ENCODE measurements at places on chromosomes 7 and 10.

- H3K4me3 ChIP-seq, result no peak overlapping the region
- H3K4me1 ChIP-seq, result no peaks in the 10 kb centered on the region
- no peaks in the 10 kb centered on the region for H3K36me3 ChIP-seq
- no peak overlapping the region for H3K27ac ChIP-seq
Measured at GRCh38 chr7:156545979-156546378, 94.6 kb upstream of the RNF32 start.

DNA sequence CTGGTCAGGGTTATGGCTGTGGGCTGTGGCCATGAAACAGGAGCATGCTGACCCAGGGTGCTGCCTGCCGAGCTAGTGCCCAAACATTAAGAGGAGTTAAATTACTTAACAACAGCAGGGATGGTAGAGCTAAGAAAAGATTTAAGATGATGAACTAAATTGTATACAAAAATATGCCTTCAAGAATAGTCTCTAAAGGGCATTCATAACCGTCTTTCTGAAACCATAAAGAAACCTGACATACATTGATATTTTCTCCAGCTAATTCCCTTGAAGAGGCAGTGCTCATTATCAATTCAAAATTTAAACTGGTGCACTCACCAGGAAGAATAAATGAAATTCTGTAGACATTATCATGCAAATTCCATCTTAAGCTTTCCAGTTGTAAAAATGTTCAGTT lies 265.8 kb upstream of the TAC1 start:
- H3K27ac ChIP-seq, result no peak overlapping the region
- no peak for DNase-seq
- no peak overlapping the region for H3K4me3 ChIP-seq
- H3K4me1 ChIP-seq, result no peaks in the 10 kb centered on the region
- no peaks in the 10 kb centered on the region for H3K27me3 ChIP-seq

GRCh38 chr7:26005683-26006410 lies 146.2 kb upstream of the NFE2L3 start:
- peaks cover 5% of the 10 kb centered on the region for H3K27me3 ChIP-seq
- H3K27ac ChIP-seq, result no peak overlapping the region
- H3K4me1 ChIP-seq, result no peaks in the 10 kb centered on the region
- H3K4me3 ChIP-seq, result no peak overlapping the region
- DNase-seq, result no peak

- peak; percentile 24 for DNase-seq
- no peak overlapping the region for H3K27ac ChIP-seq
- H3K27me3 ChIP-seq, result no peaks in the 10 kb centered on the region
- H3K4me3 ChIP-seq, result no peak overlapping the region
Measured at GRCh38 chr10:113300617-113301016, 252.2 kb upstream of the HABP2 start.

GRCh38 chr10:100728928-100729861 lies 16.2 kb upstream of the PAX2 start:
- H3K36me3 ChIP-seq, result no peaks in the 10 kb centered on the region
- H3K4me3 ChIP-seq, result no peak overlapping the region
- no peak for DNase-seq
- H3K27ac ChIP-seq, result no peak overlapping the region
- H3K27me3 ChIP-seq, result peaks cover 64% of the 10 kb centered on the region
- peaks cover 27% of the 10 kb centered on the region for H3K4me1 ChIP-seq

DNA sequence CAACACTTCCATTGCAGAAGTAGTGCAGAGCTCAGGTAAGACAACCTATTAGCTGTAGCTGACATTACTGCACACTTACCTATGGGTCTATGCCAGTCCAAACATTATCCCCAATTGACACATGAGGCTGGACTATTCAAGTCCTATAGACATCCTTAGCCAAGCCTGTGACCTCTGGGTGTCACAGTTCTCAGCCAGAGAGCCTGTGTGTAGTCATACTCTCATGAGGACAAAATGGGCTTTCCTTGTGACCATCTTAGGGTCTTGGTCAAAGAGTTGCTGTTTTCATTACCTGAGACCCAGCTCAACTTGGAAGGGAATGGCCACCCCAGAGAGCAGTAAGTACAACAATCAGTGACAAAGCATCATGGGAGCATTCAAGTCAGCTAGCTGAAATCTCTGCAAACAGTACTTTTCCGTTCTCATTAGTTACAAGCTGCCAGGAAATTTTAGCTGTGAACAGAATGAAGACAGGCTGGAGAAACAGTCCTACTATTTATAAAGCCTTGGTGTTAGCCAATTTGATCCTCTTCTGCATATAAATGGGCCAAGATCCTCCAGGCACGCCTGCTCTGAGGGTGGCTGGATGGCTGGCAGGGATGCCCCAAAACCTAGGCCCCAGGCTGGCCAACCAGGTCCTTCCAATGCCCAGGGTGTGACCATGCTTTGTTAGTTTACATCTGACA lies 44.3 kb downstream of the NUDCD3 start:
- H3K4me3 ChIP-seq, result no peak overlapping the region
- H3K36me3 ChIP-seq, result peaks cover 48% of the 10 kb centered on the region
- no peak for DNase-seq
- H3K27ac ChIP-seq, result no peak overlapping the region

DNA sequence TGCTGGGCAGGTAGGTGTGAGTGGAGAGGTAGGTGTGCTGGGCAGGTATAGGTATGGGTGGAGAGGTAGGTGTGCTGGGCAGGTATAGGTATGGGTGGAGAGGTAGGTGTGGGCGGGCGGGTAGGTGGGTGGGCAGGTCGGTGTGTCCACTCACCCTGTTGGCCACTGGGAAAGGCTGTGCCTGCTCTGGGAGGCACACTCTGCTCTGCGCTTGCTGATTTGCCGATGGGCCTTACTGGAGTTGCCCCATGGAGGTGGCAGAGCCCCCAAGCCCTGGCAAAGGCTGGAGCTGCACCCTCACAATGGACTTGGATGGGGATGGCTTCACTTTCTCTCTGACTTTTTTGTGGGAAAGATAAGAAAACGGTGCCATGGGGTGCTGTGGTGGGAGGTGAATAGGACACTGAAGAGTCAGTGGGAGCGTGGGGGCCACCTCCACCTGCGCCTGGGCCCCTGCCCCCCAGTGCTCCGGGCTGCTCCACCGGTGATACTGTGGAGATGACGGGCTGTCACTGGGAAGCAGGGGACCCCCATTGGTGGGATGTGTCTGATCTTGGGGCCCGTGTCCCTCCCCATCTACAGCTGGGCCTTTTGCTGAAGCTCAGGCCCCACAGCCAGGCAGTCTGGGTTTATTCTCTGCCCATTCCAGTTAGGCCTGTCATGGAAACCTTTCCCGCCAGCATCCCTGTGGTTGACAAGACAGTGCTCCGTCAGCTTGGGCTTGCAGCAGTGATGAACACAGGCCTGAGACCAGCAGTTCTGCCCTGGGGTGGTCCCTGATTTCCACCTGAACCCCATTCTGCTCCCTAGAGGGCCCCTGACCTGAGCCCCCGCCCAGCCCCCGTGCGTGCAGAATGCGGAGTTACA lies 75.0 kb downstream of the NKX6-2 start:
- peaks cover 24% of the 10 kb centered on the region for H3K36me3 ChIP-seq
- DNase-seq, result no peak
- H3K27ac ChIP-seq, result no peak overlapping the region
- no peaks in the 10 kb centered on the region for H3K4me1 ChIP-seq

- H3K27me3 ChIP-seq, result no peaks in the 10 kb centered on the region
- no peak for DNase-seq
Measured at GRCh38 chr10:70162151-70162891, 8.0 kb downstream of the SAR1A start.

DNA sequence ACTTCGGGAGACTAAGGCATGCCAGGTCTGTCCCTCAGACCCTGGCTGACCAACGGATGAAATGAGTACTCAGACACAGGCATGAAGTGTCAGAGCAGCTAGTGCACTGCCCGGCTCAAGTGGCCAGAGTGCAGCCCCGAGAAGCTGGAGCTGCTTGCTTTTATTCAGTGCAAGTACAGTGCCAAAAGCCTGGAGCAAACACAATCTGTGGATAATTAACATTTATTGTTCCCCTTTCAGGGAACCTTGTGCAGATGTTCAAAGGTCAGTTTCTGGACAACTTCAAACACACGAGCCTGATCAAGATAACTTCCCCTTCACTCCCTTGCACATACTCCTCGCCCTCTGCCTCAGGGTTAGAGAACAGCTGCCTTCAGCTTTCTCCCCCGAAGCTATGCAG lies 7.9 kb upstream of the ATE1 start:
- DNase-seq, result no peak
- H3K27me3 ChIP-seq, result peaks cover 2% of the 10 kb centered on the region
- H3K4me3 ChIP-seq, result no peak overlapping the region
- no peak overlapping the region for H3K27ac ChIP-seq
- no peaks in the 10 kb centered on the region for H3K36me3 ChIP-seq
- H3K4me1 ChIP-seq, result no peaks in the 10 kb centered on the region

DNA sequence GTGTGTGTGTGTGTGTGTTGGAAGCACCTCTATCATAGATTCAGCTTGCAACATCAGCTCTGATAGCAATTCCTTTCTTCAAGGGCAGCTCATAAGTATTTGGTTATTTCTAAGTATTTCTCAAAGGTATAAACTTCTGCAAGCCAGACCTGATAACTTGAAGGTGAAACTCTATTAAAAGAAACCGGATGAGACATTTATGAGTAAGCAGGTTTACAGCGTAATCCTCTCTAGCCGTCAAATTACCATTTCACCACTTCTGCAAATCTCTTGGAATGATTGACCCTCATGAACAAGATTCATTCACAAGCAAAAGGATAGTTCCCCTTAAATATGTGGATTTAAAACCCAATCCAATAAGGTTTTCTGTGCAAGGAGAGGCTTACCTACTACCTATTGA lies 23.1 kb downstream of the PDE1C start:
- H3K4me1 ChIP-seq, result no peaks in the 10 kb centered on the region
- H3K27ac ChIP-seq, result no peak overlapping the region
- H3K27me3 ChIP-seq, result no peaks in the 10 kb centered on the region

- no peaks in the 10 kb centered on the region for H3K4me1 ChIP-seq
- H3K36me3 ChIP-seq, result no peaks in the 10 kb centered on the region
- DNase-seq, result no peak
- no peak overlapping the region for H3K27ac ChIP-seq
Measured at GRCh38 chr7:73316521-73316920, 7.9 kb upstream of the NSUN5 start.

GRCh38 chr10:97182288-97182990 lies 3.3 kb downstream of the SLIT1 start:
- no peak overlapping the region for H3K4me3 ChIP-seq
- H3K27ac ChIP-seq, result no peak overlapping the region
- peaks cover 3% of the 10 kb centered on the region for H3K4me1 ChIP-seq
- DNase-seq, result no peak
- H3K27me3 ChIP-seq, result peaks cover 43% of the 10 kb centered on the region

DNA sequence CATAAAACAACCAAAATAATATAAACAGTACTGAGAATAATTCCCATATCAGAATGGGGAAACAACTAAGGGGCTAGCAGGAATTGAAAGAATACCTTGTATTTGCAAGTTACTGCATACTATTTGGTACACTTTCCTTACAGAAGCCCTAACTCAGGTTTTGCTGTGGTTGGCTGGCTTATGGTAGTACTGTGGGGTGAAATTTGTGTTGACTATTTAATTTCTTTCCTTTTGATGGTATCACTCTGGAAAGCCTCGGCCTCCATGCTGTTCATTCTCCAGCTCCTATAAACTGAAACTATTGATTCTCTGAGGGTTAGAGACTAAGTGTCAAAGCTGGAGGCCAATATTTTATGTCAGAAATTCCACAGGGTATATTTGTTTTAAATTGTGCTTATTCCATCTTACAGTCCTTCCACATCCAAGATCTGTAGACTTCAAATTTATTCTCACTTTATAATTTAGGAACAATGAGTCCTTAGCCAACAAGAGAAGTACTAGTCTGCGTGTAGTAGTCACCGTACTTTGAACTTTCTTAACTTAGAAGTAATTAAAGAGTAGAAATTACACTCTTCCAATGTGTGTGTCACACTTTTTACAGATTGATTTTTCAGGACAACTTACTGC lies 13.4 kb downstream of the SKIDA1 start:
- DNase-seq, result no peak
- no peak overlapping the region for H3K27ac ChIP-seq
- H3K4me1 ChIP-seq, result peaks cover 10% of the 10 kb centered on the region
- no peak overlapping the region for H3K4me3 ChIP-seq

GRCh38 chr7:157426463-157427301 lies 89.9 kb downstream of the DNAJB6 start:
- no peak overlapping the region for H3K27ac ChIP-seq
- peaks cover 2% of the 10 kb centered on the region for H3K36me3 ChIP-seq
- no peak overlapping the region for H3K4me3 ChIP-seq
- no peak for DNase-seq

DNA sequence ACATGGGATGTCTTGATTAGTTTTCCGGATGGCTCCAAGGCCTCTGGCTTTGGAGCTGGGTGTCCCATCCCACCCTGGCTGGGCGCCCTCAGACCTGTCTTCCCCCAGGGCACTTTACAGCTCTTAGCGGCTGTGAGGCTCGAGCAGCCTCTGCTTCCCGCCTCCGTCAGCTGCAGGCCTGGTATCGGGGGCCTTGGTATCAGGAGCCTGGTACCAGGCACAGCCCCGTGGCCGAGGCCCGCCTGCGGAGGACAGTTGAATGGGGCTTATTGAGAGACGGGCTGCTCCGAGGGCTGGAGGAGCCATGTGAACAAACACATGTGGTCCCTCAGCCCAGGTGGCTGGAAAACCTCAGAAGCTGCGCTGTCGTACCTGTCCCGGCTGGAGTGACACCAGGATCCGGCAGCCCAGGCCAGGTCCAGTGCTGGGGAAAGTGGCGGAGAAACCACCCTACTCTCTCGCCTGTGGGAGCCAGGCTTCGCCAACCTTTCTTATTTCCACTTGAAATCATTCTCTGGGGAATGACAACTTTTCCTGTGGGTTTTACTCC lies 23.9 kb upstream of the AP5Z1 start:
- peaks cover 49% of the 10 kb centered on the region for H3K36me3 ChIP-seq
- no peak overlapping the region for H3K4me3 ChIP-seq
- peaks cover 56% of the 10 kb centered on the region for H3K4me1 ChIP-seq
- H3K27ac ChIP-seq, result no peak overlapping the region

- no peaks in the 10 kb centered on the region for H3K36me3 ChIP-seq
- DNase-seq, result no peak
- no peak overlapping the region for H3K4me3 ChIP-seq
- H3K27ac ChIP-seq, result no peak overlapping the region
- no peaks in the 10 kb centered on the region for H3K4me1 ChIP-seq
- H3K27me3 ChIP-seq, result no peaks in the 10 kb centered on the region
Measured at GRCh38 chr7:97317575-97317974, 200.1 kb downstream of the SDHAF3 start.

DNA sequence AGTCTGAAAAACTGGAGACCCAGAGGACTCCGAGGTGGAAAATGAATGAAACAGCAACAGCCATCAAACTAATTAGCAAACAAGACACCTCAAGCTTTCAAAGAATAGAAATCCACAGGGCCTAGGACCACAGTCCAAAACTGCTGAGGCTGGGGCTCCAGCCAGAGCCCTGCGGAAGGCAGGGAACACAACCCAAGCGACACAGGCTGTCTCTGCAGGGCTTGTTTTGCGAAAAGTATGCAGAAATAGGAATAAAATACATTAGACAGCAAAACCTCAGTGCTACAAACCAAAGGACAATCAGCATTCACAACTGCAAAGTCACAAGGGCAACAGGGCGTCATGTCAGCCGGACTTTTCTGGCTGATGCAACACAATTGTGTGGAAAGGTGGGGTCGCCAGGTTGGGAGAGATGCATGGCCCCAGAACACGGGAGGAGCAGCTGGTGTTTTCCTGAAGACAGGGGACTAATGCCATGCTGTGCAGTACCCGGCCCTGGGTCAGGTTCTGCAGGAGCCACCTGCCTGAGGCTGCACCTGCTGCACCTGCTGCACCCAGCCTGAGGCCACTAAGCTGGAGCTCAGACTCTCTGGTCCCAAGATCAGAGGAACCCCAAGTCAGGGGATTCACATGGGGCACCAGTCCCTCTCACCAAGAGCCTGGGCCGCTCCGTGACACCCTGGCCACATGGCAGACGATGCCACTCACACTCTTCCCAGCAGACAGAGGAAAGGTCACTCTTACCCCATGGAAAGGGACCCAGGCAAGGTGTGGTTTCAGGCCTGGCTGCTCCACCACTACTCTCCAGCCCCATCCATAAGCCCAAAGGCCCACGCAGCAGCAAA lies 74.2 kb downstream of the MAD1L1 start:
- H3K27ac ChIP-seq, result no peak overlapping the region
- H3K27me3 ChIP-seq, result no peaks in the 10 kb centered on the region
- no peaks in the 10 kb centered on the region for H3K36me3 ChIP-seq
- H3K4me3 ChIP-seq, result no peak overlapping the region
